Right cardiac atrium (tissue), 5 donors: ENCODE measurements at places on chromosomes 2 and 18.
A peak's percentile ranks its signal among the peaks of the same experiment; 100 is the strongest.

- no peak for DNase-seq
Observed at GRCh38 chr2:19021100-19021476, 337.3 kb downstream of the OSR1 start.

- no peak for DNase-seq
Observed at GRCh38 chr2:43238813-43239212, 12.4 kb upstream of the ZFP36L2 start.

GRCh38 chr18:68769461-68769860, 28.4 kb upstream of the CCDC102B start:
- DNase-seq: no peak

DNA sequence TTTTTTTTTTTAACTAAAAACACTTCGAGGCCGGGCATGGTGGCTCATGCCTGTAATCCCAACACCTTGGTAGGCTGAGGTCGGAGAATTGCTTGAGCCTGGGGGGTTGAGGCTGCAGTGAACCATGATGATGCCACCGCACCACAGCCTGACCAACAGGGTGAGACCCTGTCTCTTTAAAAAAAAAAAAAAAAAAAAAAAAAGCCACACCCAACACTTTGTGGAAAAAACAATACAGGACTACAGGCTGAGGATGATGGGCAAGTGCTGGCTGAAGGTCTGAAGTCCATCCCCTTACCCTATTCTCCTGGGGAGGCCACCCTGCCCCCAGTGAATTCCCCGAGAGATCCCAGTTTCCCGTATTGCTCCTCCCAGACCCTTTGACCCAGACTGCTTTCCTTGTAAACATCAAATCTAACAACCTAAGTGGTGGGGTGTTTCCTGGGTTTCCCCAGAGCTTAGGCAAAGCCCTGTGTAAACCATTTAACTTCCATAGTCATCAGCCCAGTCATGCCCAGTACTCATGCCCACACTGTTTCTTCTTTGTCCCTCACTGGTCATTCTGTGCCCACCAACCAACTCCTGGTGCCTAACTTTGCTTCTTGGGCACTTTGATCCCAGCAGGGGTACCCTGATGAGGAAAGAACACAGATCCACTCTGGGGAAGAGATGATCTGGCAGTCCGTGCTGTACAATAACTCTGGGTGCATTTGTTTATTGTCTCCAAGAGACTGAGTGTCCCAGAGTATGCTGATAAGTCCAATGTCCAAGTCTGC, 5.8 kb upstream of the TMEM37 start:
- DNase-seq: no peak

DNA sequence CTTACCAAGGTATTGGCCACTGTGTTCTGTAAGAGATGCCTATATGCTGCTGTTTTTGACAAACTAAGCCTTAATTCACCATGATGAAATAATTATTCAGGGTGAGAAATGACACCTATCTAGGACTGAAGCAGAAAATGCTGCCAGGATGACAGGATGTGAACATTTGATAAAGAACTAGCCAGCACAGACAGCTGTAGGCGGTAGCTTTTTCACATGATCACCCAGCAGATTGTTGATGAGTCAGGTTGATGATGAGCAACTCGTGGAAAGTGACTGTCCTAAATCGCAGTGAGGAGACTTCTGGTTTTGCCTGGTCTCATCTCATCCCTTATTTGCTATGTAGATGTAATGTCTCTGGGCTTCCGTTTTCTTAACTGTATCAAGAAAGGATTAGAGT, 144.1 kb downstream of the PRPF40A start:
- DNase-seq: no peak

DNA sequence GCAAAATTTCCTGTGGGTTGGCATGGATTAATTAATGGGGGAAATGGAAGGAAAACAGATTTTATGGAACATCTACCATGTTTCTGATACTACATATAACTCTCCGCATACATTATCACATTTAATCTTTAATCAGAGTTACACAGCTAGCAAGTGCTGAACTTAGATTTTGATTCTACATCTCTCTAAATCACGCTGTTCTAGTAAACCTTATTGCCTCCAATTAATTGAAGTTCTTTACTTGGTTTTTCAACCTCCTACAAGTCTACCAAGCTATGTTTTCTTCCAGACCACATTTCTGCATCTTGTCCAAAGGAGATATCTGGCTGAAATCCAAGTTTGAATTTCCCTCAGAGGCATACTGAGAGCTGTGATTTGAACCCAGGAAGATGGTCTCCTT, 125.8 kb upstream of the GAREM1 start:
- no peak for DNase-seq

GRCh38 chr2:239537633-239538356, 137.0 kb upstream of the HDAC4 start:
- DNase-seq: no peak

- peak; percentile 38 for DNase-seq
Observed at GRCh38 chr18:44733069-44733753, 52.5 kb downstream of the SETBP1 start.

GRCh38 chr2:26608557-26608956, 32.6 kb downstream of the CIB4 start:
- no peak for DNase-seq

GRCh38 chr2:134449157-134449556, 195.3 kb downstream of the MGAT5 start:
- no peak for DNase-seq

- DNase-seq: no peak
Observed at GRCh38 chr18:23690505-23691068, 1.3 kb downstream of the LAMA3 start.

- DNase-seq: no peak
Observed at GRCh38 chr2:60465736-60466135, 87.7 kb downstream of the BCL11A start.

GRCh38 chr2:166388481-166389070, 12.8 kb upstream of the SCN9A start:
- no peak for DNase-seq

DNA sequence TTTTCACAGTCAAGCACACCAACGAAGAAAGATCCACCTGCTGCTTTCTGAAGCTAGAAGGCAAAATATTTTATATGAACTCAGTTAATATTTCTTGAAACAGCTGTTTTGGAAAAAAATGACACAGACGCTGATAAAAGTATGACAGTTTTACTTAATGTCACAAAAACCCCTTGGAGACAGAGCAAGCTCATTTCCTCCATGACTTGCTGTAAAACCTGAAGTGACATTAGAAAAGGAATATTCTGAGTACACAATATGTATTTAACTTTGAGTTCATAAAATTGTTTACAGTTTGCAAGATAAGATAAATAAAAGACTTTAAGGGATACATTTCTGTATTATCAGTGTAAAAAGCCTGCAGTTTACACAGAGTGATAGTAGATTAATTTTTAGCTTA, 105.4 kb downstream of the DSEL start:
- no peak for DNase-seq

DNA sequence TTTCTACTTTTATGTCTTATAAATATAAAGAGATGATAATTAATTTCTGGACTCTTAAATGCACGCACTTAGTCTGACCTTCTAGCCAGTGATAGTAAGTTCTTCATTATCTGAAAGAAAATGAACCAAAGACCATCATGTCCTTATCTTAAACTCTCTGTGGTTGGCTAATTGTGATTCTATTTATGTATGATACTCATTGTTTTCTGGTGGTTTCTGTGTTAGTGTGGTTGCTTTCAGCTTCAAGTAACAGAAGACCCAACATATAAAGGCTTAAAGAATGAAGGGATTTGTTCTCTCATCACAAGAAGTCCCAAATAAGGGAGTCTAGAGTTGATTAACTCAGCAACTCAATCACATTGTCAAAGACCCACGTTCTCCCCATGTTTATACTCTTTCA, 225.2 kb upstream of the TANK start:
- DNase-seq: no peak

DNA sequence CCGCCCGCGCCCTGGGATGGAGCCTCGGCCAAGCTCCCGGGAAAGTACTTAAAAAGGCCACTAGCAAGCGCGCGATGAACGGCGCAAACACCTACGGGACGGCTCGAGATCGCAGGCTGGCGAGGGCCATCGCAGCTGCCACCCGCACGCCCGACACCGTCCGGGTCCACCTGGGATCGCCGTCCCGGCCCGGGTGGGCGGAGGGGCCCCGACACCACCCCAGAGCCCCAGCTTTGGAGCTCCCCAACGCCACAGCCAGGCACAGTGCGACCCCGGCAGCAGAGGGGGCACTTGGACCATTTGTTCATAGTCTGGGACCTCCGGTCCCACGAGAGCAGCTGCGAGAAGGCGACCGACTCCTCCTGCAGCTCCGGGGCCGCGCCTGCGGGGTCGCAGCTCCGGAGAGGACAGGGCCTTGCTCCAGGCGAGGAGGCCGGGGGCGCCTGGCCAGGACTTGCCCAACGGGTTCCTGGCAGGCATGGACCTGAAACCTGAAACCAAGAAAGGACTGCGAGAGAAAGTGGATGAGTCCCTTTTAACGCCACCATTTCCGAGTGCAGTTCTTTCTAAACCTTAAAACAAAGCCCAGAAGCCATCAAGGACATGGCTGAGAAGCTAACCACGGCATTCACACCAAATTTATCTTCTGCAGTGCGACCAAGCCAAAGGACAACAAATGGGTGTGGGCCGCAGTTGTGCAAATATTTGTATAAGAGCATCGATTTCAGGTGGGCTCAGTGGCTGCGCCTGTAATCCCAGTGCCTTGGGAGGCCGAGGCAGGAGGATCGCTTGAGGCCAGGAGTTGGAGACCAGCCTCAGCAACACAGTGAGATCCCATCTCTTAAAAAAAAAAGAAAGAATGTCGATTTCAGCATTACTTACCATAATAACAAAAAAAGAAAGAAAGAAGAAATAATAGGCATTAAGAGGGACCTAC, 54.0 kb upstream of the IMP4 start:
- no peak for DNase-seq

DNA sequence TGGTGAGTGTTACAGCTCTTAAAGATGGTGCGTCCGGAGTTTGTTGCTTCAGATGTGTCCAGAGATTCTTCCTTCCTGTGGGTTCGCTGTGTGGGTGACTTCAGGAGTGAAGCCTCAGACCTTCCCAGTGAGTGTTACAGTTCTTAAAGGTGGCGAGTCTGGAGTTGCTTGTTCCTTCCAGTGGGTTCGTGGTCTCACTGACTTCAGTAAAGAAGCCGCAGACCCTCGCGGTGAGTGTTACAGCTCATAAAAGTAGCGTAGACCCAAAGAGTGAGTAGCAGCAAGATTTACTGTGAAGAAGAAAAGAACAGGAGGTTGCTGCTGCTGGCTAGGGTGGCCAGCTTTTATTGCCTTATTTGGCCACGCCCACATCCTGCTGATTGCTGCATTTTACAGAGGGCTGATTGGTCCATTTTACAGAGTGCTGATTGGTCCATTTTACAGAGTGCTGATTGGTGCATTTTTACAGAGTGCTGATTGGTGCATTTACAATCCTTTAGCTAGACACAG, 34.0 kb upstream of the SPTBN1 start:
- no peak for DNase-seq

- DNase-seq: no peak
Observed at GRCh38 chr2:29492701-29493100, 377.5 kb downstream of the CLIP4 start.

GRCh38 chr18:43435851-43436250, 158.6 kb upstream of the SYT4 start:
- DNase-seq: no peak

- DNase-seq: no peak
Observed at GRCh38 chr2:23379220-23379695, 5.7 kb upstream of the KLHL29 start.
